ENCODE measurements at places on chromosomes 5 and 9.

DNA sequence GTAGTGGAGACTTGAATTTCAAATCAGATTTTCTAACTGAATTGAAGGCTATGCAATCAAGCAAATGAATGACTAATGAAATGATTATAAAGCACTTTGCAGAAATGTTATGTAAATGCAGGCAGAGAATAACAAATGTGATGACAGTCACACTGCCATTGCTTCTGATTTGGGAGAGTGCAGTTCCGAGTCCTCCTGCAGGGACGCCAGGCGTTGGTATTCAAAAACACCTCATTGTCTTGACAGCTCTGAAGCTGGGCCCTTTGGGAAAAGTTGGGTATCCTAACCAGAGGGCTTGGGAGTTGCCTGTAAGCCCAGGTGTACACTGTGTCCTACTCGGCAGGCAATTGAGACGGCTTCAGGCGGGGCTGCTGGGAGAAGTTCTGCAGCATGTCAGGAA is 57.9 kb downstream of the C5orf15 start:
- no peak overlapping the region for H3K4me3 ChIP-seq
- no peaks in the 10 kb centered on the region for H3K4me1 ChIP-seq
- H3K27ac ChIP-seq, result no peak overlapping the region
- H3K36me3 ChIP-seq, result no peaks in the 10 kb centered on the region
- no peak for DNase-seq

DNA sequence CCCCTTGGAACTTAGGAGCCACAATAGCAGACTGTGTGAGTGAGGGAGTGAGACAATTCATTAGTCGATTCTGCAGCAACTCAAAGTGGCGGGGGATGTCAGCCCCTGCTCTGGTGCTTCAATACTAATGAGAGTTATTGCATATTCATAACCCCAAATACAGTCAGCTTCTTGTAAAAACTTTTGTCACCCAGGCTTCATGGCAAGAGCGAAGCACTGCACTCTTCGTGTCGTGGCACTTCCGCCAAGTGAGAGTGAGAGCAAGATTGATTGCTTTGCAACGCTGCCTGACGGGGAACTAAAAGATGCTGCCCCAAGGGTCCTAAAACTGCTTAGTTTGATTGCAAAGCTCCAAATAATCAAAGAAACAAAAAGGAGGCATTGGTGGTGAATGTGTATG is 150.9 kb downstream of the NR2F1-AS1 start:
- H3K27me3 ChIP-seq, result peaks cover 3% of the 10 kb centered on the region
- DNase-seq, result no peak
- no peak overlapping the region for H3K27ac ChIP-seq
- no peaks in the 10 kb centered on the region for H3K4me1 ChIP-seq
- H3K36me3 ChIP-seq, result no peaks in the 10 kb centered on the region
- no peak overlapping the region for H3K4me3 ChIP-seq

GRCh38 chr9:130051855-130052254 is 1.9 kb upstream of the GPR107 start:
- H3K36me3 ChIP-seq, result peaks cover 3% of the 10 kb centered on the region
- peak overlapping the region; percentile 57 for H3K4me3 ChIP-seq
- no peaks in the 10 kb centered on the region for H3K27me3 ChIP-seq
- no peak overlapping the region for H3K27ac ChIP-seq

DNA sequence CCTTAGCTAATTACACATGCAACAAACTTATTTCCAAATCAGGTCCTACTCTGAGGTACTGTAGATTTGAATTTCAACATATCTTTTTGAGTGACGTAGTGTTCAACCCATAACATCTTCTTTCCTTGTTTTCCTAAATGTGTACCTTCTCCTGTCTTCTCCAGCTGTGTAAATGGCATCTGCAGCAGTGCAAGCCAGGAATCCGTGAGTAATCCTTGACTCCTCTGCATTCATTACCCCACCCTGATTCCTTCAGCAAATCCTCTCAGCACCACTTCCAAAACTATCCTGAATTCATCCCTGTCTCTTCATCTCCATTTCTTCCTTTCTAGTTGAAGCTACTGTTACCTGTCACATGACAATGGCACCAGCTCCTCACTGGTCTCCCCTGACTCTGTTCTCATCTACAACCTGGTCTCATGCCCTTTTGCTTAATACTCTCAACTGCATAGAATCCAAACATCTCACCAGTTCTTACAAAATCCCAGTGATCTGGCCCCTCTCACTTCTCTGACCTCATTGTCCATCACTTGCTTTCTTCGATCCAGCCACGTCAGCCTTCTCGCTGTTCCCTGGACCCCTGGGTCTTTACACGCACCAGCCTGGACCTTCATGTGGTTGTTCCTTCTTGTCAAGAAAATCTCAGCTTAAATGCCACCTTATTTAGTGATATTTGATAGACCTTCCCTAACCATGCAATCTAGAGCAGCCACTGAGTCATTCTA is 14.6 kb upstream of the TRAF1 start:
- no peaks in the 10 kb centered on the region for H3K36me3 ChIP-seq
- peaks cover 18% of the 10 kb centered on the region for H3K4me1 ChIP-seq
- H3K27me3 ChIP-seq, result peaks cover 6% of the 10 kb centered on the region
- DNase-seq, result no peak

GRCh38 chr5:52906845-52907244 is 82.3 kb upstream of the ITGA2 start:
- no peak overlapping the region for H3K4me3 ChIP-seq
- no peak overlapping the region for H3K27ac ChIP-seq
- peaks cover 5% of the 10 kb centered on the region for H3K4me1 ChIP-seq
- peaks cover 5% of the 10 kb centered on the region for H3K27me3 ChIP-seq
- DNase-seq, result no peak

DNA sequence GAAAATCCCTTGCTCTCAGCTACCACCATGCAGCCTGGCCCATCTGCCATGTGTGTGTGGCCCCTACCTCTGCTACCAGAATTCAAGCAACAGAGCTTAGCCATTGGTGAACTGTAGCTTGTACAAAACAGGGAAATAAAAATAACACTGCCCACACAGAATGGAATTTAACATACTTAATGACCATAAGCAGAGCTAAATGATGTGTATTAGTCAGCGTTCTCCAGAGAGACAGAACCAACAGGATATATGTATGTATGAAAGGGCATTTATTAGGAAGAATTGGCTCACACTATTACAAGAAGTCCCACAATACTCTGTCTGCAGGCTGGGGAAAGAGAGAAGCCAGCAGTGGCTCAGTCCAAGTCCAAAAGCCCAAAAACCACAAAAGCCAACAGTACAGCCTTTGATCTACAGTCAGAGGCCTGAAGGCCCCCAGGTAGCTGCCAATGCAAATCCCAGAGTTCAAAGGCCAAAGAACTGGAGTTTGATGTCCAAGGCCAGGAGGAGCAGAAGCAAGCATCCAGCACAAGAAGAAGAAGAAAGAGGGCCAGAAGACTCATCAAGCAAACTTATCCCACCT is 318.8 kb downstream of the DNAH5 start:
- no peaks in the 10 kb centered on the region for H3K36me3 ChIP-seq
- DNase-seq, result no peak
- H3K4me3 ChIP-seq, result no peak overlapping the region

DNA sequence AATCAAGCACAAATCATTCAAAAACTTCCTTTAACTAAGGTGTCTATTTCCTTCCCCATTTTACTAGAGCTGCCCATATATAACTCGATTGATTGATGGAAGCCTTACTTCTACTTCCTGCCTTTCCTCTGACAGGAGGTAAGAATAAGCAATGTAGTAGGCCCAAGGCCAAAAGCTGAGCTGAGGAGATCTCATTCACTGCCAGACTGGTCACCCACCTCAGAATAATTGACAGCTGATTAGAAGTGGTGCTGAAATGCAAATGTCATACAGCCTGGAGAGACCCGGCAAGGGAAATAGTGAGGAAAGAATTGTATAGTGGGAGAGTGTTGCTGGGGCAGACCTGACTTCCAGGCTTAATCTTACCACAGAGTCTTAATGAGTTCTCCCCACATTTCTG is 239.9 kb downstream of the SAXO1 start:
- no peak for DNase-seq
- no peaks in the 10 kb centered on the region for H3K36me3 ChIP-seq
- no peaks in the 10 kb centered on the region for H3K27me3 ChIP-seq
- H3K4me1 ChIP-seq, result no peaks in the 10 kb centered on the region
- H3K4me3 ChIP-seq, result no peak overlapping the region
- no peak overlapping the region for H3K27ac ChIP-seq

DNA sequence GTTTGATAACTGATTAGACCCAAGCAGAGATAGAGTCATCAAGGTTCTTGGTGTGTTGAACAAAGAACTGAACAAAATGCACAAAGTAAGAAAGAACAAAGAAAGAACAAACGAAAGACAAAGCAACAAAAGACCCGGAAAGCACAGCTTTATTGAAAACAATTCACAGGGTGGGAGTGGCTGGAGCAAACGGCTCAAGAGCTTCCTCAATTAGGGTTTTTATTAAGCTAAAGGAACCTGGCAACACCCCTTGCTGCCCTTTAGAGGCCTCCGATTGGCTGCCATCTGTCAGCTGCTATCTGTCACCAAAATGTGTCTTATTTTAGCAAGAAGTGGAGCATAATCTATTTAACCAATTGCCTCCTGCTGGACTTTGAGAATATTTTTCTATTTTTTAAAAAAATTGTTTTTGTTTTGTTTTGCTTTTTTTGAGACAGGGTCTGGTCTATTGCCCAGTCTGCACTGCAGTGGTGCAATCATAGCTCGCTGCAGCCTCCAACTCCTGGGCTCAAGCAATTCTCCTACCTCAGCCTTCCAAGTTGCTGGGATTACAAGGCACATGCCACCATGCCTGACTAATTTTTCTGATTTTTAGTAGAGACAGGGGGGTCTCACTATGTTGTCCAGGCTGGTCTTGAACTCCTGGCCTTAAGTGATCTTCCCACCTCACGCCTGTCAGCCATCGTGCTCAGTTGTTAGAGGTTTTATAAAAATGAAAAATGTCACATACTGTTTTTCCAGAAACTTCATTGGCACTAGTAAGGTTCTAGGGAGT is 7.7 kb upstream of the ABO start:
- DNase-seq, result no peak
- H3K27me3 ChIP-seq, result peaks cover 8% of the 10 kb centered on the region
- no peaks in the 10 kb centered on the region for H3K4me1 ChIP-seq

- DNase-seq, result no peak
- peaks cover 5% of the 10 kb centered on the region for H3K4me1 ChIP-seq
- H3K27me3 ChIP-seq, result peaks cover 33% of the 10 kb centered on the region
- no peak overlapping the region for H3K4me3 ChIP-seq
Measured at GRCh38 chr9:129698254-129698757, 32.9 kb downstream of the PRRX2 start.

GRCh38 chr9:72623156-72623555 is 101.7 kb downstream of the TMC1 start:
- H3K36me3 ChIP-seq, result no peaks in the 10 kb centered on the region
- no peak for DNase-seq
- no peaks in the 10 kb centered on the region for H3K4me1 ChIP-seq
- H3K4me3 ChIP-seq, result no peak overlapping the region

DNA sequence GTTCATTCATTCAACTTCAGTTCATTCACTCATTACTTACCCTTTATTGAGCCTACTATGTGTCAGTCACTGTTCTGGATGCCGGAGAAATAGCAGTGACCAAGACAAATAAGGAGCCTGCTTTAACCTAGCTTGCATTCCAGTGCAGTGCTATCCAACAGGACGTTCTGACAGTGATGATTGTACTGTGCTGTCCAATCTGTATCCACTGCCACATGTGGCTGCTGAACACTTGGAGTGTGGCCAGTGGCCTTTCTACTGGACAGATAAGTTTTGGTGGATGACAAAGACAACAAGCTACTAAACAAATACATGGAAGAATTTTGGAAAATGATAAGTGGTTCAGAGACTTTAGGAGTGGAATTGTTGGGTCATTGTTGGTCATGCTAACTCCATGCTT is 33.6 kb downstream of the SUB1 start:
- no peaks in the 10 kb centered on the region for H3K27me3 ChIP-seq
- no peaks in the 10 kb centered on the region for H3K36me3 ChIP-seq
- H3K27ac ChIP-seq, result no peak overlapping the region
- no peak overlapping the region for H3K4me3 ChIP-seq
- peaks cover 2% of the 10 kb centered on the region for H3K4me1 ChIP-seq
- no peak for DNase-seq

- H3K27ac ChIP-seq, result no peak overlapping the region
- H3K4me3 ChIP-seq, result no peak overlapping the region
- peaks cover 5% of the 10 kb centered on the region for H3K36me3 ChIP-seq
Measured at GRCh38 chr5:72248410-72248981, 71.5 kb downstream of the MRPS27 start.

- no peaks in the 10 kb centered on the region for H3K27me3 ChIP-seq
- no peaks in the 10 kb centered on the region for H3K36me3 ChIP-seq
- DNase-seq, result no peak
- no peaks in the 10 kb centered on the region for H3K4me1 ChIP-seq
- H3K27ac ChIP-seq, result no peak overlapping the region
Measured at GRCh38 chr5:167453246-167454030, 838.0 kb upstream of the WWC1 start.

- DNase-seq, result no peak
- H3K4me1 ChIP-seq, result no peaks in the 10 kb centered on the region
- no peak overlapping the region for H3K27ac ChIP-seq
- H3K4me3 ChIP-seq, result no peak overlapping the region
- no peaks in the 10 kb centered on the region for H3K27me3 ChIP-seq
Measured at GRCh38 chr5:4513381-4513780, 626.7 kb upstream of the ADAMTS16 start.

GRCh38 chr9:22175972-22176545 is 167.0 kb upstream of the CDKN2B start:
- peaks cover 19% of the 10 kb centered on the region for H3K27me3 ChIP-seq
- peak overlapping the region; percentile 22 for H3K27ac ChIP-seq
- peaks cover 17% of the 10 kb centered on the region for H3K4me1 ChIP-seq
- no peak for DNase-seq
- H3K4me3 ChIP-seq, result no peak overlapping the region
- H3K36me3 ChIP-seq, result no peaks in the 10 kb centered on the region

- no peaks in the 10 kb centered on the region for H3K36me3 ChIP-seq
- no peak overlapping the region for H3K27ac ChIP-seq
- no peak for DNase-seq
- peaks cover 7% of the 10 kb centered on the region for H3K4me1 ChIP-seq
Measured at GRCh38 chr5:74587300-74587699, 53.2 kb downstream of the ENC1 start.

- no peaks in the 10 kb centered on the region for H3K4me1 ChIP-seq
- no peaks in the 10 kb centered on the region for H3K27me3 ChIP-seq
- no peak overlapping the region for H3K27ac ChIP-seq
- H3K4me3 ChIP-seq, result no peak overlapping the region
- H3K36me3 ChIP-seq, result no peaks in the 10 kb centered on the region
Measured at GRCh38 chr5:3181671-3182070, 414.0 kb upstream of the IRX1 start.

GRCh38 chr9:37806271-37806670 is 5.7 kb downstream of the DCAF10 start:
- DNase-seq, result no peak
- no peak overlapping the region for H3K27ac ChIP-seq
- peaks cover 11% of the 10 kb centered on the region for H3K36me3 ChIP-seq
- H3K4me1 ChIP-seq, result peaks cover 24% of the 10 kb centered on the region
- no peaks in the 10 kb centered on the region for H3K27me3 ChIP-seq

DNA sequence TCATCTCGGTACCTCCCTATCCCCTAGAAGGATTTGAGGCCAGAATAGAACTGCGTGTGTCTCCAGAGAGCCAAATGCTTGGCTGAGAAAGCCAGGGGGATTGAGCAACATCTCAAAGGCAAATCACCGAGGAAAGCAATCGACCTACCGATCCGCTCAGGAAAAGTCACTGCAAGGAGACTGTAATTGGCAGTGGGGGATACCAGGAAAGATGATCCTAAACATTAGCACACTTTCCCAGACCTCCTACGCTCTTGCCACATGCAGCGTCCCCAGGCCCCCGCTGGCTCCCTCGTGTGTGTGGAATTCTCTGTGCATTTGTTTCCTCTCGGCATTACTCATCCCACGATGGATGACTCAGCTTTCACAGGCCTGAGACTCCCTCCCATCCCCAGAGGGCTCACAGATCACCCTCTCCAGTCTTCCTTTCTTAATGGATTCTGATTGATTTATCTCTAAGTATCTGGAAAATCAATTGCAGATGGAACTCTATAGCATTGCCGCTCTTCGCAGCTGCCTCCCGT is 82.2 kb upstream of the ICE1 start:
- no peak for DNase-seq
- H3K4me3 ChIP-seq, result no peak overlapping the region
- H3K27ac ChIP-seq, result no peak overlapping the region
- no peaks in the 10 kb centered on the region for H3K27me3 ChIP-seq
- no peaks in the 10 kb centered on the region for H3K4me1 ChIP-seq

Measured in activated CD4-positive, alpha-beta T cell treated with anti-CD3 and anti-CD28 coated beads, Interleukin-2, amount 10 ng/mL, durations not matched to agents 7 days and 5 days (primary cell).